WTC11 (cell line): ENCODE measurements at places on chromosomes 2 and 18. TPM values are rescaled to one million over a fixed set of nuclear protein-coding genes. Genes with fewer than 3 reads are reported as not detected.

The NEB gene
- 1.7 to 2.1 TPM (median 1.9 TPM) in 3 replicates for total RNA-seq

The DOK6 gene
- total RNA-seq, result 0.48 to 4.1 TPM (median 2.5 TPM) in 3 replicates

The EVA1A gene
- 3.2 to 4.1 TPM (median 3.3 TPM) in 3 replicates for total RNA-seq

The DLX2 gene
- 0.28 to 0.64 TPM (median 0.55 TPM) in 3 replicates for total RNA-seq
